Hepatic stellate cell (primary cell): ENCODE measurements at places on chromosomes 4 and X.
A peak's percentile ranks its signal among the peaks of the same experiment; 100 is the strongest.

DNA sequence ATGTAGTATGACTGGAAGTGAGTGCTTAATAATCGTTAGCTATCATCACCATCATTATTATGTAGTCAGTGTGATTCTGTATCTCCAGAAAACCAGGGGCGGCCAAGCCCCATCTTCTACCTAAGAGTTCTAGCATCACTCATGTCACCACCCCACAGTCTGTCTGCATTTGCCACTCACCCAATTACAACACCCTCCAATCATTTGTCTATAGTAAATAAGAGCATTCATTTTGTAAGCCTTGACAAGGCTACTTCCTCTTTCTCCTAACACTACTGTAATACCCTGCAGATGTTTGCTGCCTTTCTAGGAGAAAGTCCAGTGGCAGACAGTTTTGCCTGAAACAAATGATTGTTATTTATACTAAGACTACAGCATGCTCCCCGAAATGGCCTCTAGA lies 15.8 kb upstream of the IL21 start:
- no peak for DNase-seq

DNA sequence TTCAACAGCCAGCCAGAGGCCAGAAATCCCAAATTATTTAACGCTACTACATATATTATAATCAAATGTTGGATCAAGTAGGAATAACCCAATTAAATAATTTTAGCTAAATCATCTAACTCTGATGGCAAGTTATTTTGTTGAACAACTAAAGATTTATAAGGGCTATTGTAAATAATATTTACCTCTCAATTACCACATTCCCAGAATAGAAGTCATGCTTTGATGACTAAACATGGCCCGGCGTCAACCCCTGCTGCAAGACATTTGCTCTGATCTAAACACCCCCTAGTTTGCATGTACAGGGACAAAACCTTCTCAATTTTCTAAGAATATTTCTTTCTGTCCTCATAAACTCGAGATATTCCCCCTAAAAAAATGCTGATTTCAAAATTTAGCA lies 14.2 kb downstream of the VEGFC start:
- no peak for DNase-seq

- no peak for DNase-seq
These were observed 79.5 kb upstream of the SLIT2 start for GRCh38 chr4:20172070-20172760.

GRCh38 chr4:7867701-7868435 lies 71.8 kb downstream of the AFAP1 start:
- peak; percentile 42 for DNase-seq
